ENCODE measurements at places on chromosomes 11 and 22.

DNA sequence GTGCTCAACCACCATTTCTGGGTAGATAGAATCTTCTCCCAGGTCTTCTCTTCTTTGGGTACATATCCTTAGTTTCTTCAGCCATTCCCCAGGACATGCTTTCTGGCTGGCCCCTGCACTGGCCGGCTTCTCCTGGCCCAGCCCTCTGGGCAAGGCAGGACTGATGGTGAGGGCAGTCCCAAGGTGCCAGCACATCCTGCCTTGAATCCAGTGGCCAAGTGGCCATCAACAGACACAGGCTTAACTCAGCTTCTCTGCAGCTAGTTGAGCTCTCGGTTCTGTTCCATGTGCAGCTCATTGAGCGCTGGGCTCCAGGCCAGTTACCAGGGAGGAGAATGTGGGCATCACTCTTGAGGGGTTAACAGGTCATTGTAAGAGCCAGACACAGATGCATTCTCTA, 17.6 kb downstream of the SMIM38 start:
- H3K4me3 ChIP-seq: no peak overlapping the region
- H3K4me1 ChIP-seq: no peaks in the 10 kb centered on the region
- H3K36me3 ChIP-seq: no peaks in the 10 kb centered on the region
- H3K27me3 ChIP-seq: no peaks in the 10 kb centered on the region
- no peak overlapping the region for H3K27ac ChIP-seq

GRCh38 chr22:35288116-35288515, 11.6 kb upstream of the TOM1 start:
- H3K36me3 ChIP-seq: peaks cover 4% of the 10 kb centered on the region
- H3K4me3 ChIP-seq: no peak overlapping the region
- DNase-seq: no peak
- H3K4me1 ChIP-seq: no peaks in the 10 kb centered on the region
- no peaks in the 10 kb centered on the region for H3K27me3 ChIP-seq
- no peak overlapping the region for H3K27ac ChIP-seq

DNA sequence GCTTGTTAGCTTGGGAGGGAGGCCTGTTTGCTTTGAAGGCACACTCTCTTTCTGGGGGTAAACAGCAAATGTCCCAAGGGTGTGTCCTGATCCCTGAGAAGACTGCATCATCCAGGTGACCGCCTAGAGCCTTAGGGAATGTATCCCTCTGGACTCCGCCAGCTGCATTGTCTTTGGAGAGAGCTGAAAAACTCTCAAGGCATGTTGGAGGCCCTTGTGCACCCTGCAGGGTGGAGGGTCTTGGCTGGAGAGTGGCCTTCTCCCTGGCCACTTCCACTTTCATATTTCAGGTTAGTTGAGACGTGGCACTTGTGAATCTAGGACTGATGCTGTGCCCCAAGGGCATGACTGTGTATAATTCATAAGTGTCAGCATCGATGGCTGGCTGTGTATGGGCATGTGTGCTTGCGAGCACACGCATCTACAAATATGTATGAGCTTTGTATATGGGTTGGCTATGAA, 70.6 kb downstream of the ZBTB16 start:
- DNase-seq: no peak
- H3K4me1 ChIP-seq: peaks cover 88% of the 10 kb centered on the region
- H3K36me3 ChIP-seq: peaks cover 37% of the 10 kb centered on the region
- H3K4me3 ChIP-seq: no peak overlapping the region

DNA sequence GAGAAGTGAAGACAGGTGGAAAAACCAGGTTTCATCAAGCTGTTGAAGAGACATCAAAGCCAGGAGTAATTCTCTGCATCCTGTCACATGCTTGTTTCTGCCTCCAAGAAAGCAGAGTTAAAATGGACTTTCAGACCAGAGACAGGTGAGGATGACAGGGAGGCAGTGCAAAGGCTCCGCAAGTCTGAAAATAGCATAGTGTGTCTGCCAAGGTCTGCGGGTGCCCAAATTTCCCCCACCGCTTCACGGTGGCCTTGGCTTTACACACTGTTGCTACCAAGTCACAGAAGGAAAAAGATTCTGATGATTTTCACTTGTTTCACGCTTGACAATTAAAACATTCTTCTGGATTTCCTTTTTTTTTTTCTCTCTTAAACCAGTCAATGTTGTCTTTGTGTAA, 44.2 kb downstream of the SNX19 start:
- DNase-seq: no peak
- H3K27me3 ChIP-seq: no peaks in the 10 kb centered on the region
- H3K4me3 ChIP-seq: no peak overlapping the region
- H3K4me1 ChIP-seq: peaks cover 25% of the 10 kb centered on the region
- peak overlapping the region; percentile 88 for H3K27ac ChIP-seq

- no peak overlapping the region for H3K4me3 ChIP-seq
- no peak for DNase-seq
- H3K36me3 ChIP-seq: no peaks in the 10 kb centered on the region
- H3K4me1 ChIP-seq: no peaks in the 10 kb centered on the region
Measured at GRCh38 chr22:49204599-49205482, 622.8 kb downstream of the BRD1 start.

- H3K27me3 ChIP-seq: no peaks in the 10 kb centered on the region
- DNase-seq: no peak
- H3K36me3 ChIP-seq: no peaks in the 10 kb centered on the region
- H3K4me3 ChIP-seq: no peak overlapping the region
Measured at GRCh38 chr22:43861529-43861928, 784 bp downstream of the SULT4A1 start.

DNA sequence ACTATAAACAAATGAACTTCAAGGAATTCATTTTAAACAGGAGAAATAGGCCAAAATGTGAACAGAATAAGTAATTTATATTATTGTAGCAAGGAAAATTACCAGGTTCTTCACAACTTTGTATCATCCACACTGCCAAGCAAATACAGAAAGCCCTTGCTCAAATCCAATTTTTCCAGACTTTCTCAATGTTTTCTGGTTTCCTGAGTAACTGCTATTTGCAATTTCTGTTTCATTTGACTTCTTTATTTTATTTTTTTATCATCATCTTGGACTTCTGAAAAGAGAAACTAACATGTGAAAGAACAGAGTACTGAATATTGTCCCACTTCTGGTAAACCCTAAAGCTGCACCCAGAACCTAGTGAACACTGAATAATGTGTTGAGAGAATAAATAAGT, 61.0 kb downstream of the SLC1A2 start:
- H3K36me3 ChIP-seq: no peaks in the 10 kb centered on the region
- H3K27ac ChIP-seq: peak overlapping the region; percentile 42
- no peak for DNase-seq
- peaks cover 5% of the 10 kb centered on the region for H3K4me1 ChIP-seq
- H3K27me3 ChIP-seq: no peaks in the 10 kb centered on the region
- no peak overlapping the region for H3K4me3 ChIP-seq

DNA sequence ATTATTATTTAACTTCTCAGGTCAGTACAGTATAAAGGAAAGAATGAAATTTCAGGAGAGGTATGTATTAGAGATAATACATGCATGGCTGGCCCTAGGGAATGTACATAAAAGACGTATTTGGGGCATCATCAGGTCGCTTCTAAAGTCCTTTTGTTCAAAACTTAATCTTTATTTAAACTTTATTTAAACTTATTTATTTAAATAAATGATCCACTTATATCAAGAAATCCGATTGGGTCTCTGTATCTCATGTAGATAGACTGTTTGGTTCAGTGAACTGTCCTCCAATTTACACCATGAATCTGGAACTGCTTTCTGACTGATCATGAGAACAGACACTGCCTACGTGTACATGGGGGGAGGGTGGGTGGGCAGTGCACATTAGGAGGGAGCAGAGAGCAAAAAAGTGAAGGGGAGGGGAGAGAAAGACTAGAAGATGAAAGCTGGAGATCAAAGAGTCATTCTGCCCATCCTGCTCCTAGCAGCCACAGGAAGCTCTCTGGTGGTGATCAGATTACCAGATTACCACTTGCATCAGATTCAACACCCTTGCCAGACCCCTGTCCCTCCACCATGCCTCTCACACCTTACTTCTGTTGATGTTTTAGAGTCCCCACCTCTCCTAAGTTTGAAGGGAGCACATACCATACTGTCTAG, 92.1 kb upstream of the MTMR2 start:
- no peak overlapping the region for H3K4me3 ChIP-seq
- no peaks in the 10 kb centered on the region for H3K27me3 ChIP-seq
- H3K4me1 ChIP-seq: peaks cover 14% of the 10 kb centered on the region
- H3K27ac ChIP-seq: no peak overlapping the region
- no peaks in the 10 kb centered on the region for H3K36me3 ChIP-seq
